T-helper 17 cell (primary cell): ENCODE measurements at places on chromosomes 2 and 18. TPM values are rescaled to one million over a fixed set of nuclear protein-coding genes. Genes with fewer than 3 reads are reported as not detected.
A peak's percentile ranks its signal among the peaks of the same experiment; 100 is the strongest.

The CD207 gene
- not detected for total RNA-seq

DNA sequence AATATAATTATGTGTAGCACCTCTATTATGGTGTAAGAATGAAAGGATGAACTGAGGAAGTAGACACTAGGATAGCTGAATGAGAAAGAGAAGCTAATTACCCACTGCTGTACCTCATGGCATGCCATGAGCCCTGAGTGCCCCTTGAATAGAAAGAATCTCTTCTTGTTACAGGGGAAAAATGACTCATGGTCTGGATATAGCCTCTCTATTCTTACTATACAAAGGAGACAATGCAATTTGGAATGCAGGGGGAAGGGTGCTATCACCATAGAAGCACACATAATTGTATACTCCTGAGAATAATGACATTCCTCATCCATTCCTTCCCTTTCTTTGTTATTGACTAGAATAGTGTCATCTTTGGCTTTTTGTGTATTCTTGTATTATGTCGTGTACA lies 385.2 kb downstream of the CDH7 start:
- H3K4me1 ChIP-seq = no peaks in the 10 kb centered on the region
- no peaks in the 10 kb centered on the region for H3K36me3 ChIP-seq
- no peak overlapping the region for H3K27ac ChIP-seq
- H3K4me3 ChIP-seq = no peak overlapping the region

GRCh38 chr2:121804997-121805765 lies 49.7 kb downstream of the TSN start:
- H3K4me1 ChIP-seq = no peaks in the 10 kb centered on the region
- no peak overlapping the region for H3K4me3 ChIP-seq
- H3K27ac ChIP-seq = no peak overlapping the region
- no peak for DNase-seq
- H3K36me3 ChIP-seq = peaks cover 2% of the 10 kb centered on the region

- no peaks in the 10 kb centered on the region for H3K27me3 ChIP-seq
- no peak overlapping the region for H3K4me3 ChIP-seq
- H3K27ac ChIP-seq = no peak overlapping the region
- no peak for DNase-seq
These were observed 631.5 kb upstream of the KLHL29 start for GRCh38 chr2:22753476-22753875.

DNA sequence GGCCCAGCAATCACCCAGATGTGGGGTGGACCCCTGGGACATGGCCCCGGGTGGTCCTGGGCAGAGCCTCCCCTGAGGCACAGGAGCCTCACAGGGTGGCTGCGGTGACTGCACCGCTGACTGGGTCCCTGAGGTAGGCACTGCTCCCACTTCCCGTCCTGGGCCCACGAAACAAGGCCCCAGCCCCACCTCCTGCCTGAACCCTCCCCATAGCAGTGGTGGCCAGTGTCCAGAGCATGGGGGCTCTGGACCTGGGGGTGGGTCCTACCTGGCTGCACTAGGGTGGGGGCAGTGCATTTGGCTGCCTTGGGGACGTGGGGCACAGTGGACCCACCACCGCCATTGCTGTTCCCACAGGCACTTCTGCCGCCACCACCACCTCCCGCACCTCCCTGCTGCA lies 39.4 kb downstream of the TDRD15 start:
- H3K4me1 ChIP-seq = no peaks in the 10 kb centered on the region
- DNase-seq = no peak
- no peak overlapping the region for H3K4me3 ChIP-seq
- H3K36me3 ChIP-seq = no peaks in the 10 kb centered on the region
- no peak overlapping the region for H3K27ac ChIP-seq
- no peaks in the 10 kb centered on the region for H3K27me3 ChIP-seq

GRCh38 chr2:41791523-41791922 lies 256.3 kb upstream of the PKDCC start:
- H3K4me1 ChIP-seq = no peaks in the 10 kb centered on the region
- H3K4me3 ChIP-seq = no peak overlapping the region
- peaks cover 34% of the 10 kb centered on the region for H3K27me3 ChIP-seq
- DNase-seq = no peak
- no peaks in the 10 kb centered on the region for H3K36me3 ChIP-seq

The CACNB4 gene
- 0.37 TPM for total RNA-seq

- no peak overlapping the region for H3K4me3 ChIP-seq
- no peaks in the 10 kb centered on the region for H3K36me3 ChIP-seq
- H3K4me1 ChIP-seq = no peaks in the 10 kb centered on the region
- DNase-seq = no peak
These were observed 226.2 kb downstream of the KCNS3 start for GRCh38 chr2:18104595-18105224.

- no peaks in the 10 kb centered on the region for H3K4me1 ChIP-seq
- no peaks in the 10 kb centered on the region for H3K36me3 ChIP-seq
- peaks cover 2% of the 10 kb centered on the region for H3K27me3 ChIP-seq
- no peak overlapping the region for H3K27ac ChIP-seq
These were observed 12.2 kb upstream of the ME2 start for GRCh38 chr18:50866765-50867164.

DNA sequence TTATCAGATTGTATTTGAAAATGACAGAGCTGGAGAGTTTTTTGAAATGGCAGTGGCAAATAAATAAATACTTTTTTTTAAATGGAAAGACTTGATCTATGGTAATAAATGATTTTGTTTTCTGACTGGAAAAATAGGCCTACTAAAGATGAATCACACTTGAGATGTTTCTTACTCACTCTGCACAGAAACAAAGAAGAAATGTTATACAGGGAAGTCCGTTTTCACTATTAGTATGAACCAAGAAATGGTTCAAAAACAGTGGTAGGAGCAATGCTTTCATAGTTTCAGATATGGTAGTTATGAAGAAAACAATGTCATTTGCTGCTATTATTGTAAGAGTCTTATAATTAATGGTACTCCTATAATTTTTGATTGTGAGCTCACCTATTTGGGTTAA lies 30.9 kb downstream of the CD28 start:
- peak overlapping the region; percentile 45 for H3K4me3 ChIP-seq
- H3K36me3 ChIP-seq = peaks cover 23% of the 10 kb centered on the region
- DNase-seq = no peak

The AOX1 gene
- total RNA-seq = not detected

DNA sequence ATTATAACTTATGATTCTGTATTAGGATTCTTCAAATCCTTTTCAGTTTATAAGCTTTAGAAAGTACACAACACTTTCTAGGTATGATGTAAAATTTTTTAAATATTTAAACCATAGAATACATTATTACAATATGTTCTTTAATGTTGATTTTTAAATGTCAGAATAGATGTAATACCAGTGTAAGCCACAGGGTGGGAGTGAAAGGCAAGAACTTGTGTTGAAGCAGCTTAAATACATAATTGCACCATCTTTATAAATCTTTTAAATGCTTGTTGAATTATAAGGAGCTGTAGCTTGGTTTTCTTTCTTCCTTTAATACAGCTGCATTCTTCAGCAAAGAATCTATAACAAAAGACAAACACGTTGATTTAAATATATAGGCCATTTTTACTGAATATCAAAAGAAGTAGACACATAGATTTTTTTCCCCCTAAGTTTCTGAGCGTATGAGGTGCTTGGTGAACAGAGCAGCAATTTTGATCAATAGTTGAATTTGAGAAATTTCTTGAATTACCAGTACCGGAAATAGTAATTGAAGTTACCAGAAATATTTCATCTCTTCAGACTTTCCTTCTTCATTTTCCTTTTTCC lies 63.0 kb downstream of the TANK start:
- H3K36me3 ChIP-seq = no peaks in the 10 kb centered on the region
- no peak for DNase-seq
- no peaks in the 10 kb centered on the region for H3K27me3 ChIP-seq
- no peak overlapping the region for H3K27ac ChIP-seq
- H3K4me1 ChIP-seq = peaks cover 5% of the 10 kb centered on the region

DNA sequence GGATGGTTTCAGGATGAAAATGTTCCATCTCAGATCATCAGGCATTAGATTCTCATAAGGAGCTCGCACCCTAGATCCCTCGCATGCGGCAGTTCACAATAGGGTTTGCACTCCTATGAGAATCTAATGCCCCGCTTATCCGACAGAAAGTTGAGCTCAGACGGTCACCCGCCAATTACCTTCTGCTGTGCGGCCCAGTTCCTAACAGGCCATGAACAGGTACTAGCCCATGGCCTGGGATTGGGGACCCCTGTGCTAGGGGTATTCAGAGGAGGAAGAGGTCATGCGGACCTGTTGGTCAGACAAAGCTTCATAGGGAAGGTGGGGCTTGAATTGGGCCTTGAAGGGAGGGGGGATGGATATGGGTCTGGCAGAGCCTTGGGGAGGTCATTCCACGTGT lies 4.4 kb upstream of the BUB1 start:
- peaks cover 5% of the 10 kb centered on the region for H3K36me3 ChIP-seq
- no peak for DNase-seq
- peaks cover 3% of the 10 kb centered on the region for H3K4me1 ChIP-seq

DNA sequence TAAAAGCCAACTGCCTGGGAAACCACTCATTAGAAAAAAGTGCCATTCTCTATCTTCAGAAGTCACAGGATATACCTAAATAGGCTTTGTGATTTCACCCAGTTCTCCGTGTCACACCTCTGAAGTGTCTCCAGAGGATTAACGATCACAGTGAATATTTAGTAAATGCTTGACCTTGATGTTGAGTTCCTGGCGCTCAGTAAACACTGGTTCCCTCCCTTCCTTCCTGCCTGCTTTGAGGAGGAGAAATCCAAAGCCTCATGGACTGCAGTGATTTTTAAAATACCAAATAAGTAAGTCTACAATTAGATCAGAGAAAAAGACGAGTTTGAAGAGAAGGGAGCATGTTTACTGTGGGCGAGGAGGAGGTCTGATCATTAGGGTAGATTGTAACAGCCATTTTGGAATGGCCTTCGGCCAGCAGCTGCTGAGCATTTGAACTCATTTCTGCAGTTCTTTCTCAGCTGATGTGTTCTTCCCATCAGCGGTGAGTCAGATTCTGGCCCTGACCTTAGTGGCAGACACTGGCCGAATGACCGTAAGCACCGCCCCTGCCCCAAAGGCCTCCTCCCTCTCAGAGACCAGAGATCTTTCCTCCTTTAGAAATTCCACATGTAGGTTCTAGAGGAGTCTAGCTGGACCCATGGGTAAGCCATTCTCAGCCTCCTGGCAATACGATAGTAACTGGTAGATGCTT lies 62.1 kb upstream of the SLC16A14 start:
- H3K27ac ChIP-seq = no peak overlapping the region
- H3K4me1 ChIP-seq = no peaks in the 10 kb centered on the region
- no peak overlapping the region for H3K4me3 ChIP-seq
- no peaks in the 10 kb centered on the region for H3K36me3 ChIP-seq
- DNase-seq = no peak
- H3K27me3 ChIP-seq = peaks cover 14% of the 10 kb centered on the region

DNA sequence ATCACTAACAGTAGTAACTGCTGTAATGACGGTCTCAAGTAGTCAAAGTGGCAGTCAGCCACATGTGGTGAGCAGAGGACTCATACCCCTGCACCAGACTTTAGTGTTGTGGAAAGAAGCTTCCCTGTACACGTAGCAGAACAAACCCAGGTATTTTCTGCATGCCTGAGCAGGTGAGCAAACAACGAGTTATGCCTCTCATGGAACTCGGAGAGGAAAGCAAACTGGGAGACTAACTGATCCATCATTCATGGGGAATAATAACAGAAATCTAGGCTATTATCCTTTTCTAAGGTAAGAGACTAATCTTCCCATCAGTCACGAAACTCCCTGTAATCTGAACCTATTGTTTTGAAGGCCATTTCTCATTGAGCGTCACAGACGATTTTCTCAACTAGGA lies 1495.2 kb upstream of the NXPH2 start:
- H3K27me3 ChIP-seq = no peaks in the 10 kb centered on the region
- no peak overlapping the region for H3K27ac ChIP-seq

DNA sequence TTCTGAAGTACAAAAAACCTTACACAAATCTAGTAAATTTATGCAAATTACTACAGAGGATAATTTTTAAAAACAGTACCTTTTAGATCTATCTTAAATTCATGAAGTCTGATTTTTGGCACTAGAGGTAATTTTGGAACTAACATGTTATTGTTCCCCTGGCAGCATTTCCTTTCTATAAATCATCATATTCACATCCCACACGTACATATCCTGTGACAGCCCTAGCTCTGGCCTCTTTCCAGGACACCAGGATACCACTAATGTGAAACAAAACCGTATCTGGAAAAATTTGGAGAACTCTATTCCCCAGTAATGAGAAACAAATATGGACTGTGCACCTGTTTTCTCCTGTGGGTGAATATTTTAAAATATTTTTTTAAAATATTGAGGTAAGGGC lies 14.0 kb upstream of the BIRC6 start:
- no peak overlapping the region for H3K27ac ChIP-seq
- no peak overlapping the region for H3K4me3 ChIP-seq
- DNase-seq = no peak

DNA sequence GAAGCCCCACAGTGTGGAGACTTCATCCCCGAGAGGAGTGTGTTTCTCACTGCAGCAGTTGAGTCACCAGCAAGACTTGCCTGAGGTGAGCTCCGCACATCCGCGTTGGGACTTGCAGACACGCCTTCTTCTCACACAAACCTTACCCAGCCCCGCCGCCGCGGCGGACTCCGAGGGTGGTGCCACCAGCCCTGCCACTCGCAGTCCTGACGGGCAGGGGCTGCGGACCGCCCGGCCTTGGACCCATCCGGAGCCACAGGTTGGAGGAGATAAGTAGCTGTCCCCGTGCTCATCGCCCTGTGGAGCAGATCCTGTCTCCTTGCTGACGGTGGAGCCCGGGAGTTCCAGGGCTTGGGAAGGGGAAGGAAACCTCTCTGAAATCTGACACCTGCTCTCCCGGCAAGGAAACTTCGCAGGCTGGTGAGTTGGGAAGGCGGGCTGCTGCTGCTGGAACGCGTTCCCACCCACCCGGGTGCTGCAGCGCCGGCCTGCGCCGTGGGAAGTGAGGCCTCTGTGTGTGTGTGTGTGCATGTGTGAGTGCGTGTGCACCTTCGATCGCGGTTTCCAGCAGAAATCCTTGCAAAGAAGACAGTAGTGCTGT lies at the start of gene RAB27B:
RAB27B (plus strand) TSS at position 197 of the 601 bp plus-strand sequence. CDS start 49,109 bp downstream, outside the sequence.
- peak within 1 kb of the TSS; percentile 90 for H3K4me3 ChIP-seq
- H3K27me3 ChIP-seq = peaks cover 7% of the 10 kb centered on the region
- H3K27ac ChIP-seq = peak within 1 kb of the TSS; percentile 89
- H3K4me1 ChIP-seq = peaks cover 17% of the 10 kb centered on the region
- H3K36me3 ChIP-seq = peaks cover 3% of the 10 kb centered on the region
